Activated CD4-positive, alpha-beta memory T cell treated with anti-CD3 and anti-CD28 coated beads for 36 hours (primary cell): ENCODE measurements at places on chromosomes 12 and 14. TPM values are rescaled to one million over a fixed set of nuclear protein-coding genes. Genes with fewer than 3 reads are reported as not detected.
A peak's percentile ranks its signal among the peaks of the same experiment; 100 is the strongest.

IAPP gene
- not detected for total RNA-seq

IFNG-AS1 gene
- 0.48 TPM for total RNA-seq

- H3K4me3 ChIP-seq, result no peak overlapping the region
- H3K4me1 ChIP-seq, result peaks cover 13% of the 10 kb centered on the region
- no peaks in the 10 kb centered on the region for H3K27me3 ChIP-seq
- H3K27ac ChIP-seq, result no peak overlapping the region
Observed at GRCh38 chr12:89320735-89321134, 31.6 kb downstream of the DUSP6 start.

DNA sequence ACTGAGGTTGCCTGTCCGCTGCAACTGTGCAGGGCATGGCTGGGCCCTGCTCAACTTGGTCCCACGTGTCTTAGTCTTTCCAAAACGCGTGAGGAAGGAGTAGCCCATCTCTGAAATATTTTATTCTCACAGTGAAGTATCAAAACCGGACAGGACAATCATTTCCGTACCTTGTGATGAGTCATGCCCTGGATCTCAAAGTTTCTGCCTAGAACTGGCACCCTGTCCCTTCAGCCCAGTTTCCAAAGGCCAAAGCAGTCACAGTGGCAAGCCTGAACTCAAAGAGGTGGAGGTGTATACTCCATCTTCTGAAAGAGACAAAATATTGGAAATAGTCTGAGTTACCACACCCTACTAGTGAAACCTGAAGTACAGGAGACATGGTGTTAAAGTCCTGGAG lies 28.5 kb upstream of the SRGAP1 start:
- no peaks in the 10 kb centered on the region for H3K36me3 ChIP-seq
- DNase-seq, result no peak
- no peak overlapping the region for H3K4me3 ChIP-seq
- H3K27ac ChIP-seq, result no peak overlapping the region
- peaks cover 11% of the 10 kb centered on the region for H3K4me1 ChIP-seq
- peaks cover 12% of the 10 kb centered on the region for H3K27me3 ChIP-seq

GRCh38 chr12:97921979-97922722 lies 459.5 kb downstream of the RMST start:
- H3K27ac ChIP-seq, result no peak overlapping the region
- no peak overlapping the region for H3K4me3 ChIP-seq
- H3K4me1 ChIP-seq, result no peaks in the 10 kb centered on the region
- no peak for DNase-seq

GRCh38 chr12:47741340-47741703 lies 16.0 kb upstream of the ENDOU start:
- no peaks in the 10 kb centered on the region for H3K27me3 ChIP-seq
- no peak overlapping the region for H3K4me3 ChIP-seq
- no peak overlapping the region for H3K27ac ChIP-seq
- H3K36me3 ChIP-seq, result no peaks in the 10 kb centered on the region
- peak; percentile 82 for DNase-seq
- H3K4me1 ChIP-seq, result peaks cover 29% of the 10 kb centered on the region

GRCh38 chr12:22687361-22688076 lies 62.5 kb downstream of the ETNK1 start:
- H3K36me3 ChIP-seq, result peaks cover 24% of the 10 kb centered on the region
- H3K27me3 ChIP-seq, result no peaks in the 10 kb centered on the region
- no peak overlapping the region for H3K4me3 ChIP-seq
- DNase-seq, result no peak
- H3K27ac ChIP-seq, result no peak overlapping the region

DNA sequence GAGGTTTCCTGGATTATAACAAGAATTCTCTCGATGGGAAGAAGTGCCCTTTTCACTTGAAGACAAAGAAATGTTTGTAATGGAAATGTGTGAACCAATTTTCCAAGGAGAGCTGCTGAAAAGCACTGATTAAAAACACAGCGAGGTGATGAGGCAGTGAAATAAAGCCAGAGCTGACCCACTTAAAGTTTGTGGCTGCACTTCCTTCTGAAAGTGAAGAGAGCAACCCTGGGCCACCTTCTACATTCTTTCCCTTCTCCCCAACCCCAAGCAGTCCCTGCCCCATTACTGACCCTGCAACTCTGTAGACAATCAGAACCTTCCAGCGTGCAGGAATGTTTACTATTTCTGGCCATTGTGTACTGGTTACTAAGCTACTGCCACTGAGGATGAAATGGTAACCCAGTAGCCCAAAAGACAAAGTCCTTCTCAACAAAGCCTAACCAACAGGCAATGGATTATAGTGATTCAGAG lies 173.9 kb downstream of the TTC7B start:
- H3K4me3 ChIP-seq, result no peak overlapping the region
- no peaks in the 10 kb centered on the region for H3K27me3 ChIP-seq
- no peak overlapping the region for H3K27ac ChIP-seq
- H3K4me1 ChIP-seq, result no peaks in the 10 kb centered on the region
- H3K36me3 ChIP-seq, result no peaks in the 10 kb centered on the region
- no peak for DNase-seq
